SIG-M5 (cell line): ENCODE measurements at places on chromosomes 7 and 10.

- no peak for DNase-seq
Measured at GRCh38 chr7:155305231-155305904, 7.7 kb downstream of the INSIG1 start.

DNA sequence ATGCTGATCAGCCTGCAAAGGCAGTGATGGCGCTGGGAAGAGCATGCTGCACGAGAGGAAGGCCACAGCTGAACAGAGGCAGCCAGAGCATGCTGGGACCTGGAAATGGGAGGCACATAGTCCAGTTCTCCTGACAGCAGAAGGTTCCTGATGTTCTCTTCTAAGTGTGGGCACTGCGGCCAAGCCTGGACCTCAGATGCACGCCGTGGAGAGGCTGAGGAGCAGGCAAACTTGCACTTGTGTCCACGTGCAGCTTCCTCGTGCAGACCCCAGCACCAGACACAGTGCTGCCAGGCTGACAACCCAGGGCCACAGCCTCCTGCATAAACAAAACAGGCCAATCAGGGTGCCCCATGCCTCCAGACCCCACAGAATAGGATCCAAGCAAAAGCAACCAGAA is 93.5 kb upstream of the LANCL2 start:
- DNase-seq: no peak

DNA sequence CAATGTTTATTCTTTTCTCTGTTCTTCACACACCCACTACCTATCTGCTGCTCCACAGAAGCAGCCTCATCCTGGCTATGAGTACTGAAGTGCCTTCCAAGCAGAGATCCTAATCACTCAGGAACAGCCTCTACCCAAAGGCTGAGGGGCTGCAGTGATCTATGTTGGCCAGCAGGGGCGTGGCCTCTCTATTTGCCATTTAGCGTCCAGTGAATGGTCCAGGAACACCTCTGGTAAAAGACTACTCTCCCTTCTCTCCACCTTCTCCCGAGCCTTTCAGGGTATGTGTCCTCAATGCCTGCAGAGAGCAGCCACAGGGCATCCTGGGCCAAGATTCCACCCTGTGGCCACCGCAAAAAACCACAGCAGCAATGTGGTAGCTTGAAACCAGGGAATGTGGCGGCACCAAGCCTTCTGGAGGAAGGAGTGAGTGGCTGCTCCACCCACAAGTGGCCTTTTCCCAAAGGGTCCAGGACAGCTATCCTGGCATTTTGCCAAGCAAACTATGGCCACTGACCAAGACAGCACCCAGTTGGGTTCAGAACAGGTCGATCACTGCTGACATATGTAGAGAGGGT is 70.9 kb downstream of the SYPL1 start:
- DNase-seq: no peak

DNA sequence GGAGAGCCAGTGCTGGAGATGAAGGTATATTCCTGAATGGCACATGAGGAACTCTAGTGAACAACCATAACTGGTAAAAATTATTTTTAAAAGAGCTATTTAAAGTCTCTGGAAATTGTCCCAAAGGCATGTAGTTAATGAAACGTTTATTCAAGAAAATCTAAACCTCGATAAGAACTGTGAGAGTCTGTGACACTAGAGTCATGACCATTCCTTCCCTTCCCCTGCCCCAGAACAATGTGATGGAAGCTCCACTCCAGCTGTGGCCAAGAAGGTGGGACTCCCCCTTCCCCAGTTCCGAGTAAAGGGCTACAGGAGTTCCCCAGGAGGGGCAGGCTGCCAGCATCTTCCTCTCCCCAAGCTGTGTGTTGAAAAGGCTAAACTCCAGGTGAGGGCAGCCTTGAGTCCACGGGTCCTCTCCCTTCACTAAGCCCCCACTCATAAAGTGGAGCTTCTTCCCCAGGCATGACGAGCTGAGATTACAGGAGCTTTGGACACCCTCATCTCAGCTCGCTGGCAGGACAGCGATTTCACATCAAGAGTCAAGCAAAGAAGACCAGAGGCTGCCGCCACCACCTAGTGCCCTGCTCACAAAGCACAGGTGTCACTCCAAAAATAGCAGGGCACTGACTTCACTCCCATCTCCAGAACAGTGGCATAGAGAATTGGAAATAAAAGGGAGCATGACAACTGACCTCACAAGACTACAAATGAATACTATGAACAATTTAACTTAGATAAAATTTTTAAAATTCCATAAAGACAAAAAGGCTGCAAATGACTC is 68.5 kb downstream of the NHLRC2 start:
- DNase-seq: no peak

- no peak for DNase-seq
Measured at GRCh38 chr7:117118579-117119180, 165.4 kb downstream of the ST7 start.

- DNase-seq: no peak
Measured at GRCh38 chr10:100969187-100970075, at the start of gene SEMA4G. Gene SEMA4G, plus strand, starts transcription at chr10:100969504. Its CDS starts 3,409 bp downstream, at chr10:100972913.

GRCh38 chr7:47227762-47228177 is 354.1 kb downstream of the TNS3 start:
- DNase-seq: no peak

GRCh38 chr10:86036544-86036831 is 330.1 kb downstream of the GRID1 start:
- DNase-seq: no peak

DNA sequence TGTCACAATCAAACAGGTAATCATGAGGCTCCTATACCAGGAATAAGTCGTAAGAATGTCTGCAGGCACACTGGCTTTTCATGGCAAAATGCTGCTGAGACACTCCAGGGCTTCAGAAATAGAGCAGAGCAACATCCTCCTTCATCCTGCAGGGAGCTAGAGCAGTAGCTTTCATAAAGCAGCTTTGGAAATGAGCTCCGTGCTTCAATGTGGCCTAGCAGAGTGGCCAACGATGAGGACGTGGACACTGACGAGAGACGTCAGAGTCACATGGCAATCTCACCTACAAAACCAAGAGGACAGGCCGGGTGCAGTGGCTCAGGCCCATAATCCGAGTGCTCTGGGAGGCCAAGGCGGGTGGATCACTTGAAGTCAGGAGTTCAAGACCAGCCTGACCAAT is 9.8 kb downstream of the COBL start:
- DNase-seq: no peak

- no peak for DNase-seq
Measured at GRCh38 chr7:98295467-98296192, 14.1 kb downstream of the BRI3 start.

GRCh38 chr10:95277201-95277570 is 13.6 kb downstream of the PDLIM1 start:
- no peak for DNase-seq

- no peak for DNase-seq
Measured at GRCh38 chr7:130444234-130444633, 3.4 kb upstream of the CEP41 start.

- no peak for DNase-seq
Measured at GRCh38 chr7:124618871-124619270, 146.7 kb downstream of the GPR37 start.

GRCh38 chr10:30774261-30774660 is 144.7 kb upstream of the LYZL2 start:
- DNase-seq: no peak

- DNase-seq: no peak
Measured at GRCh38 chr10:116838143-116838725, 11.1 kb upstream of the ENO4 start.

DNA sequence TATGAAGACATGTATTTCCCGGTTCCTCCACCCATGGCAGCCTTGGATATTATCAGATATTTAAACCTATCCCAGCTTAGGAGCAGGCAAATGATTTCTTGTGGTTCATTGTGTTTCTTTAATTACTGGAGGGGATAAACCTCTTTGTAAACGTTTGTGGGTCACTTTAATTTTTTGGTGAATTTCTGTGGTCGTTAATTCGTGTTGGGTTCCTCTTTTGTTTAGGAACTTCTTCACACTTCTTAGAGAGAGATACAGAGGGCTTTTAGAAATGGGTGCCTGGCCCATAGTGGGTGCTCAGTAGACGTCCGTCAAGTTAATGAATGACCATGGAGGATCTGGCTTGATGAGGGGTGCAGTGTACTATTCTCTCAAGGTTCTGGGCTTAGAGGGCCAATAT is 27.2 kb upstream of the NUB1 start:
- no peak for DNase-seq

- DNase-seq: no peak
Measured at GRCh38 chr10:94524146-94524545, 21.4 kb upstream of the HELLS start.
